ENCODE measurements at places on chromosomes 6 and 20.

- DNase-seq, result no peak
Observed at GRCh38 chr6:79034865-79035264, 43.2 kb downstream of the PHIP start.

- no peak for DNase-seq
Observed at GRCh38 chr6:138500867-138501446, 1.7 kb upstream of the NHSL1 start.

GRCh38 chr6:85459224-85459901 lies 9.5 kb downstream of the NT5E start:
- peak; percentile 94 for DNase-seq

DNA sequence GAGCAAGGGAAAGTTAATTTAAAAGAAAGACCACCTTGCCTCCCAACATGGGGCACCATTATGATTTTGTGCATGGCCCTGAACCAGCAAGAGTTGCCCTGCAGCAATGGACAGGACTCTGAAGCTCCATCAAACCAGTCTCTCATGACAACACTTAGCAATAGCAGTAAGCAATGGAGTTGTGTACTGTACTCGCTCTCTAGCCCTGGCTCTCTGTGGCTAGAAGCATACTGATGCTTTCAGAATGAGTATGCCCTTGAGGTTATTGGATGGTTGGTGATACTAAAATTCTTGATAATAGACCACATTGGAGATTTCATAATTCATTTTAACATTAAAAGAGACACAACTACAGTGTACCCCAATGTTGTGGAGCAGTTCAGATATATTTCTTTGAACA lies 23.2 kb upstream of the LMBRD1 start:
- DNase-seq, result no peak

GRCh38 chr20:24590178-24590982 lies 121.0 kb downstream of the SYNDIG1 start:
- DNase-seq, result no peak
